ENCODE measurements at places on chromosomes 1 and 21. TPM values are rescaled to one million over a fixed set of nuclear protein-coding genes. Genes with fewer than 3 reads are reported as not detected.

The LYPD8 gene
- not detected for polyA plus RNA-seq

The LZIC gene
- polyA plus RNA-seq = 30.0 TPM

The PGBD5 gene
- not detected for polyA plus RNA-seq

The LRRC38 gene
- not detected for polyA plus RNA-seq

The LCE6A gene
- polyA plus RNA-seq = not detected

The SMYD2 gene
- polyA plus RNA-seq = 32.4 TPM

The CSF3R gene
- 1.9 TPM for polyA plus RNA-seq

The HSD3B1 gene
- polyA plus RNA-seq = not detected

The SYNC gene
- not detected for polyA plus RNA-seq

The SPATA21 gene
- polyA plus RNA-seq = not detected

The DENND1B gene
- 10.5 TPM for polyA plus RNA-seq

The KCNJ15 gene
- polyA plus RNA-seq = not detected

The C21orf91 gene
- 18.2 TPM for polyA plus RNA-seq

The CDC20 gene
- 0.58 TPM for polyA plus RNA-seq

The LCE2C gene
- not detected for polyA plus RNA-seq

The MIA3 gene
- 61.3 TPM for polyA plus RNA-seq
